ENCODE measurements at places on chromosomes 5 and 9. TPM values are rescaled to one million over a fixed set of nuclear protein-coding genes. Genes with fewer than 3 reads are reported as not detected.

- no peak for DNase-seq
Observed at GRCh38 chr5:111935835-111936234, 178.8 kb upstream of the NREP start.

- no peak for DNase-seq
Observed at GRCh38 chr5:82384034-82384750, 106.0 kb upstream of the RPS23 start.

DNA sequence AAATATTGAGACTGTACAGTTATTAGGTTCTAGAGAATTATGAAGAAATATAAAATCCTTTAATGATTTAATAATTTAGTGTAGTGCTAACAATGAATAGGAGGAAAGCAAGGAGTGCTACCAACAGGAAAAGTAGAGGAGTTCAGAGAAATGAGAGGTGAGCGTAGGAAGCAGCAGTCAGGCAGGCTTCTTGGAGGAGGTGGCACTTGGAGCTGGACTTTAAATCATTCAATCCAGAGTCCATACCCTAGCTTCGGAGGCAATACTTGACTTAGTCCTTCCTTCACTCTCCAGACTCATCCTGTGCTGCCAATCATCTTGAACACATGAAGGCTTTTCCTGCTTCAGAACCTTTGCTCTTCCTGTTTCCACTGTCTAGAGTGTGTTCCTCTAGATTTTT lies 254.3 kb downstream of the GRIA1 start:
- no peak for DNase-seq

GRCh38 chr5:943918-944620 lies 51.4 kb downstream of the TRIP13 start:
- no peak for DNase-seq

GRCh38 chr5:10700516-10700915 lies 60.5 kb downstream of the DAP start:
- DNase-seq: no peak

DNA sequence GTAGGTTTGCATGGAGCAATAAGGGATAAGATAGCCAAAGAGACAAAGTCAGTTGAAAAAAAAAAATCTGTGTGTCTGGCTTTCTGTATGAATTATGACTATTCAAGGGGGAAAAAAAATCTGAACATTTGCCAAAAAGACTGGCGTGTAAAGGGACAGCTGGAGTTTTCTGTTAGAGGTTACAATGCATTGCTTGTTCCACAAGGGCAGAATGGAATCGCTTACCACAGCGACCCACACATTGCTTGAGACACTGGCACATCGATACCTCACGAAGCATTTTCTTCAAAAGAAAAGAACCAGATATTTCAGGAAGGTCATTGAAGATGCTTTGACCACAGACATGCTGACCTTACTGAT lies 327.8 kb downstream of the TMEM167A start:
- no peak for DNase-seq

- peak; percentile 47 for DNase-seq
Observed at GRCh38 chr5:8060235-8060952, 191.4 kb downstream of the MTRR start.

DNA sequence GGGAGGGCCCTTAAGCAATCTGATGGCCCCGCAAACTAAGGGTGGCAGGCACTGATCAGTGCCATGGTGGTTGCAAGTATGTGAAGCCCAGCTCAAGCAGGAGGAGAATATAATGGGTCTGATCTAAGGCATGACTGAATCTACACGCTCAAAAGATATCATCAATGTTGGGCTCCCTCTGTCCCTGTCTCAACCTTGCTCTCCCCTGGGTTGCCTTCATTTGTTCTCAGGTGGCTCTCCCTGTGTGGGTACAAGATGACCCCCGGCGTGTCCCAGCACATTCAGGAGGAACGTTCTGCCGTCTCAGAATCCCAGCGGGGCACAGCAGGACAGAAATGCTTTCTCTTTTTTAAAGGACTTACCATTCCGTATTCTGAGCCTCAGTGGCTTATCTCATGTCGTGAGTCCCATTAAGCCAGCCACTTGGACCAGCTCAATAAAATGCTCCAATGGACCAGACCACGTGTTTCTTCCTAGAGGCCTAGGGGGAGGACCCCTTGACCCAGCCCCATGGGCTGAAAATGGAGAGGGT lies 12.0 kb upstream of the RNF130 start:
- DNase-seq: no peak

- DNase-seq: no peak
Observed at GRCh38 chr5:4306057-4306456, 710.4 kb downstream of the IRX1 start.

- no peak for DNase-seq
Observed at GRCh38 chr9:8315211-8315610, 515.6 kb upstream of the DMAC1 start.

DNA sequence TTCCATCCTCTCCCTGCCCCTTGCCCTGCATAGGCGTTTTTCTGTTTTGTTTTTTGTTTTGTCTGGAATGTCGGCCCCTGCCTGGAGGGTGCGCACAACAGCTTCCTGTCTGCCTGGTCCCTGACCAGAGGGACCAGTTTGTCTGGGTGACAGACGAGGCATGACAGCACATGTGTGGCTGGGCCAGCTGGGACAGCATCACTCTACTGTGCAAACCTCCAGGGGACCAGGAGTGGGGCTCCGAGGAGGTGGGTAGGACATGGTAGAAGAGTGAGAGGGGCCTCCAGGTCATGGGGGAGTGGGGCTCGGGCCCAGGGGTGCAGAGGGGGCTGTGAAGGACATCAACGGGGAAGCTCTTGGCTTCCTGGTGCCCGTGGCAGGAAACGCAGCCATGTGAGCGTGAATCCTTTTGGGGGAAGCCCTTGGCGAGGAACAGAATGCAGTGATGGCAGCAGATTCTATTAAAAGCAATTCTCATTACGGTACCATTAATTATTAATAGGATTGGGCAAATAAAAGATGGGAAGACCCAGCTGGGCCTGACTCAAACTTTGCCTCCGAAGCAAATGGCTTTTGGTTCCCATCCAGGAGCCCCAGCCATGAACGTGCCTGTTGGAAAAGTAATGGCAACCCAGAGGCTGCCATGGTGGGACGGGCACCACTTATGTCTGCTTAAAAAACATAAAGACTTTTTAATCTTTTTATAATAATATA lies 184.4 kb upstream of the IER5L start:
- DNase-seq: no peak

DNA sequence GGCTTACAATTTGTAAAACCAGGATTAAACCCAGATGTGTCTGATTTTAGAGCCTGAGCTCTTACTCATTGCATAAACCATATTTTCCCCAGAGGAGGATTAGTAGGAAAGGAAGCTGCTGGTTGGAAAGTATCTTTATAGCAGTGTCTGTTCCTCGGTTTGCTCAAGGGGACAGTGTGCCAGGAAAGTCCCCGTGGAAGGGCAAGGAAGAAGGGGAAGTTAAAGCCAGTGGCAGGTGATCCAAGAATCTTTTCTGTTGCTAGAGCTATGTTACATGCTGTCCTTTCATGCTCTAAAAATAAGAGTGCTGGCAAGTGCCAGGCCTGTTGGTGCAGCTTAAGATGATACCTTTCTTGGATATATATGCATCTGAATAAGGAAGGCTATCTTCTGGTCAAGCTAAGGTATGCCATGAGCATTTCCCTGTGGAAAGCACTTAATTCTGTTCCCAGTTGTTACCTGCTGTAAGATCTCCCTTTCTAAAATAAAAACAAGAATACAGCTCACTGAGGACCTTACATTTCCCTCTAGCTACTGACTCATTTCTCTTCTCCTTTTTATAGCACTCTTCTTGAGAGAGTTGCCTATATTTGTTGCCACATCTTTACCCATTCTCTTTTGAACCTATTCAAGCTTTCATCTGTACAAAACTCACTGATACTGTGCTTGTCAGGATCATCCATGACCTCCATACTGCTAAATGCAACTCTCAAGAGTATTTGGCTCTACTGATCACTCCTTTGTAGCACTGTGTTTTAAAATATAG lies 8.0 kb downstream of the PDCD1LG2 start:
- DNase-seq: no peak

DNA sequence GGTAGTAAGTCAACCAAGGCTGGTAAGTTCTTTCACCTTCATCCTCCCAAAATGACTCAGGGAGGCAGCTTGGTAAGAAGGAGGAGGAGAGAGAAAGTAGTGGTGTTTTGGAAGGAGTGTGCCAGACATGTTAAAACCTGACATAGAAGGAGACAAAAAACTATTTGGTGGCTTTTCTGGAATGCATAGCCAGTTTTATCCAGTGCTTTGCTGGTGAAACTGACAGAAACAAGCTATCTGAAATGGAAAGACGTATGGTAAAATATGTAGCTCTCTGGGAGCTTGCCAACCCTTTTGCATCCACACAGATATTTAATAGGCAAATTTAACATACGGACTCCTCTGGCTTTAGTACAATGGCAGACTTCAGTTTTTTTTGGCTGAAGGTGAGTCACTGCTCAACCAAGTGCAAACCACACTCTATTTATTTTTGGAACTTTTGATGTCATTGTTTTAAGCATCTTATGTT lies 45.4 kb downstream of the RAB14 start:
- no peak for DNase-seq

DNA sequence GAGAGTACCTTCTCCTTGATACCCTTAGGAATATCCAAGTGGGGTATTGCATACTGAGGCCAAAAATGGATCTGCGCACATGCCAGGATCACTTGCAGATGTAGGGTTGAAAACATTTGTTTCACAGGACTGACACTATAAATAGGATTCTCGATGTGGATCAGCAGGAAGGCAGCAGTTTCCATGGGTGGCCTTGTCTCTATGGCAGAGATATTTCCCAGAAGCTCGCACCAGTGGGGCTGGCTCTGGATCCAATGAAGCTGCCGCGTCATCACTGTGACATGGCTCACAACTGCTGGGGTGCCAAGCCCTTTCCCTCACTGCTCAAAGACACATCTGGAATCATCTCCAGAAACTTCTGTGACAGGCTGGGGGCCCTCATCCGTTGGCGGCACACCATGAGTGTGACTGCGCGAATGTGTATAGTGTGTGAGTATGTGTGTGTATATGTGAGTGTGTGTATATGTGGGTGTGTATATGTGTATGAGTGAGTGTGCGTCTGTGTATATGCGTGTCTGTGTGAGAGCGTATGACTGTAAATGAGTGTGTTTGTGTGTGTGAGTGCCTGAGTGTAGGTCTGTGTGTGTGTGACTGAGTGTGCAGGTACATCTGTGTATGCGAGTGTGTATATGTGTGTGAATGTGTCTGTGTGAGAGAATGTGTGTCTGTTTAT lies 182.5 kb downstream of the GAS1 start:
- DNase-seq: no peak

DNA sequence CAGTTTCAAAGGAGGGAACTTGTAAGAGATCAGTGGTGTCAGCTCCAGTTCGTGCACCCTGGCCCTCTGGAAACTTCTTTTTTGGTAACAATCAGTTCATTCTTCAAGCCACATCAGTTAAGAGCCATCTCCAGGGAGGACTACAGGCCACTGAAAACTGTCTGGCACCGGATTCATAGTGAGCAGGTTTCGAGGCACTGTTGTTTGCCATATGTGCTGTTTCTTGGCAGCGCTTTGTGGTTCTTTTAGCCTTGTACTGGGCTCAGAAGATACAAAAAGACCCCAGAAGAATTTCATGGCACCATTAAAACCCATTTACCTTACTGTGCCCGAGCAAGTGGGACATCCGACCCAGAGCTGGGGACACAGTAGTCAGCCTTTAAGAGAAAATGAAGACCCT lies 68.5 kb downstream of the OTULIN start:
- no peak for DNase-seq

- DNase-seq: peak; percentile 45
Observed at GRCh38 chr5:122500245-122501088, 188.4 kb downstream of the SNCAIP start.

DNA sequence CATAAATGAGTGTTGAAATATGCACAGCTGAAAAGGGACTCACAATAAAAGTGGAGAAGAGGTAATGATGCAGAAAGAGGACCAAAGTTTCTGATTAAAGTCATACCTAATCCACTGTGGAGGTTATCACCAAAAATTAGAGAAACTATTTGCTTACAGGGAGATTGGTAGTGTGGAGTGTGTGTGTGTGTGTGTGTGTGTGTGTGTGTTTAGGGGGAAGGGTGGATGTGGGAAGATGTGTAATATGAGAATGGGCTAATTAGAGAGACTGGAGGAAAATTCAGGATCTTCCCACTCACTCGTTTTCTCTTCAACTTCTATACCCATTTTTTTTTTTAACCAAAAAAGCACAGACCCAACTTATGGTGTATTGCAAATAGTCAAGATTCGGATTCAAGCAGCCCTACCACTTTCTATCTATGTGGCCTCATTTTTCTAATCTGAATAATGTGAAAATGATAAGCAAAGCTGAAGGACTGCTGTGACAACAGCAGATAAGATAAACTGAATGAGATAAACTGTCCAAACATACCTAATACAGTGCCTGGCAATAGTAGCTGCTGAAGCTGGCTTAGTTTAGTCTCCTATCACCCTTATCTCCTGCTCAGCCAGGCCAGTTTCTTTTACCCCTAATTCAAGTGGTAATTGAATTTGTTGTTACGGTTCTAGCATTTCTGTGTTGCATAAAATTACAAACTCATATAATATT lies 501.1 kb downstream of the KDM4C start:
- DNase-seq: no peak

GRCh38 chr5:77806213-77806843 lies 30.2 kb upstream of the TBCA start:
- no peak for DNase-seq

DNA sequence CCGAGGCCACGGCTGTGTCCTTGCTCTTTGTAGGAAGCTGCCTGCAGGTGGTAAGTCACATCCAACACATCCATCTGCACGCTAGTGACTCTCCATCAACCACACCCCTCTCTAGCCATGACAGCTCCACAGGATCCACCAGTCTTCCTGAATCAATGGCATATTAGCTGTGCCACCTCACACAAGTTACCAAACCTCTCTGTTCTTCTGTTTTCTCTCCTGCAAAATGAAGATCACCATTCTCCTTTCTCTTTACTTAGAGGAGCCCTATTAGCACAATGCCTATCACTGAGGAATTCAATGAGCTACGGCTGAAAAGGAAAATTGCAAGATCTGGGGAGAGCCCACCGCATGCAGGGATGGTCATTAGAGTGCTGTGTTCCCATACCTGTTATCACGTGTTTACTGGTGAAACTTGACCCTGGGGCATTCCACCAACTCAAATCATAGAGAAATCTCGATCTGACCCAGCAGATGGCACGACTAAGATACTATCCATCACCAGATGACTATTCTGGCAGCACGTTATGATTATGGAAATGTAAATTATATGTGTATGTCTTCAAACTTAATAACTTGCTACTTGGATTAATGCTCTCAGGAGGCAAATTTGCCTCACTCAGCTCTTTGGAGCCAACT lies 20.9 kb downstream of the WHRN start:
- DNase-seq: no peak

The SYNPO gene
- total RNA-seq: 1.5 TPM

The TMC1 gene
- total RNA-seq: 0.33 TPM

The GARIN3 gene
- not detected for total RNA-seq

The LOX gene
- 1.4 TPM for total RNA-seq

The DAB2IP gene
- total RNA-seq: 48.3 TPM

The NRARP gene
- total RNA-seq: 31.7 TPM

The TAF11L10 gene
- total RNA-seq: not detected
